ENCODE measurements at places on chromosomes 5 and 9.
A peak's percentile ranks its signal among the peaks of the same experiment; 100 is the strongest.

DNA sequence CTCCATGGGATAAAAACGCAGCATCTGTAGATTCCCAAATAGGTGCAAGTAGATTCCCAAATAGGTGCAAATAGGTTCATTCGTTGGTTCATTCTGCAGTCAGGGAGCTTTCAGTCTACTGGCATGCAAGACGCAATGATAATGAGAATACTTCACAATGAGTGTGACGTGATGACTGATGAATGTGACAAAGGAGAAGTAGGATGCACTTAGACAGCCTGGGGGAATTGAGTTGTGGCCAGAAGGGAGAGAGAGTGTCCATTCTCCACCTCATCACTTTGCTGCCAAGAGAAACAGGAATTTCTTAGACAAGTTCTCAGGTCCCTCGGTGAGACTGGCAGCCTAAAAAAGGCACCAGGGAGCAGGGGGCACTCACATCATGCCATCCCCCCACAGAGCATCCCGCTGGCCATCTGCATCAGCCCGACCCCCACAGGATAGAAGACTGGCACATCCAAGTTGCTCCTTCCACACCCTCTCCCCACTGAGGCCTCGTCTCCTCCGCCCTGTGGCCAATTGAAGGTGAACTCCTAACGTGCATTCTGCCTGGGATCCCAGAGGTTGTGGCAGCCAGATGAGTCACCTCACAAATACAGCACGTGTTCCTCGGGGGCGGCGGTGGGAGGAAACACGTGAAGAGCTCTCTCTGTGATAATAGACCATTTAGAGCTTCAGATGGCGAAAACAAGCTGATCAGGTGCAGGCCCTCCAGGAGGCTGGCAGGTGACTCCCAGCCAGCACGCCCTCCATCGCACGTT is 19.9 kb upstream of the KCNIP1 start:
- DNase-seq = peak; percentile 42

DNA sequence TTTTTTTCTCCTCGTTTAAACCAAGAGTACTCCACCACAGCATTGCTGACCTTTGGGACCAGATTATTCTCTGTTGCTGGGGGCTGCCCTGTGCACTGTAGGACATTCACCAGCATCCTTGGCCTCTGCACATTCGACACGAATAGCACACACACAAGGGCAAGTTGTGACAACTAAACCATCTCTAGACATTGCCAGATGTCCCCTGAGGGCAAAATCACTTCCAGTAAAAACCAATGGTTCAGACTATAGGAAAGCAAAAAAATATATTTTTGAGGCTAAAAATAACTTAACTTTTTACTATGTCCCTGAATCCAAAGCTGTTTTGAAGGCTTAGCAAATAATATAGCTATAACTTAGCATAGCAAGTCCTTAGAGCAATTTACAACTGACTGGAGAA is 65.9 kb downstream of the SEMA5A start:
- no peak for DNase-seq

DNA sequence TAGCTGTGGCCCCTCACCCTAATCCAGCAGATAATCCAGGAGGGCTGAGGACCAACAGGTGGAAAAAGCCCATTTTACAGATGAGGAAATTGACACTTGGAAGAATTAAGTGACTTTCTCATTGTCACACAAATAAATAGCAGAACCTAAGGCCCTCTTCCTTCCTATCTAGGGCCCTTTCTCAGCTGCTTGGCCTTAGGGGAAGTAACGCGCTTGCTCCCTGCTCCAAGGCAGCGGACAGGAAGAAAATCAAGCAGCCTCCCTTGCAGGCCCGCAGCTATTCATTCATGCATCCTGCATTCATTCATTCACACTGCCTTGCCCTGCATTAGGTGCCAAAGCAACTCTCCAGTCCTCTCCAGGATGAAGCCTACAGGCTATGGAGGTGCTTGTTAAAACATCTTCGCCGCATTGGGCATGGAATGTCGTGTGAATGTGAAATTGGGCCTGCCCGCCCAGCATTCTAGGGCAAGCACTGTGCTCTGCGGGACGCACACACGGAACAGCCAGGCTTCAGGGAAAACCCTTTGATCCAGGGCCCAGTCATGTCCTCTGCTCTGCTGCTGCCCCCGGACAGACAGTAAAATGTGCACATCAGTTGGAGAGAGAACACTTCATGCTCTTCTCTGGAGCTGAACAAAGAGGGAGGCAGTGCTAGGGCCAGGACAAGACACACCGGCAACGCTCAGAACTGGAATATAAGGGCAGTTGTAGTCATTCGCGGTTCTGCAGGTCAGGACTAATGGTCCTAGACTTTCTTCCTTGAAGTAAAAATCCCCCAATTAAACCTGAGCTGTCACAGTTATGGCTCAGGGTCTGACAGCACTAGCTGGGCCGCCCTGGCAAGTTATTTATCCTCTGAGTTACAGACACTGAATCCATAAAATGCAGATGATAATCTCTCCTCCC is 166.0 kb downstream of the COL23A1 start:
- DNase-seq = no peak

DNA sequence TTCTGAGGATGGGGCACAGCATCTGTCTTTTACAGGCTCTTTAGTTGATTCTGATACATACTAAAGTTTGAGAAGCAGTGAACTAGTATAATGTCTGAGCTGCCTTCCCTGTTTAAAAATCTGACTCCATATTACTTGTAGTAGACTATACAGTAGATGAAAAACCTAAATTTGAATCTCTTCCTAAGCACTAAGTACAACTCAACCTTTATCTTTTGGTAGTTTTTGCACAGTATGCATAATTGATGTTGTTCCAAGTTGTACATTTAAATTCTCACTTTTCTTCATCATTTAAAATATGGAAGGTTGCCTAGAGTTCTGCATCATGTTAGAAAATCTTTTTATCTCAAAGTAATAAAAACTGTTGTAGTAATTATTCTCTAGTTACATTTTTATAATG is 98.6 kb upstream of the CKMT2 start:
- DNase-seq = no peak

- DNase-seq = peak; percentile 90
Observed at GRCh38 chr9:31347082-31347617, 1037.3 kb upstream of the ACO1 start.

- peak; percentile 84 for DNase-seq
Observed at GRCh38 chr5:132221781-132222648, 5.6 kb downstream of the P4HA2 start.

GRCh38 chr5:163532171-163533084 is 27.0 kb downstream of the MAT2B start:
- DNase-seq = no peak

DNA sequence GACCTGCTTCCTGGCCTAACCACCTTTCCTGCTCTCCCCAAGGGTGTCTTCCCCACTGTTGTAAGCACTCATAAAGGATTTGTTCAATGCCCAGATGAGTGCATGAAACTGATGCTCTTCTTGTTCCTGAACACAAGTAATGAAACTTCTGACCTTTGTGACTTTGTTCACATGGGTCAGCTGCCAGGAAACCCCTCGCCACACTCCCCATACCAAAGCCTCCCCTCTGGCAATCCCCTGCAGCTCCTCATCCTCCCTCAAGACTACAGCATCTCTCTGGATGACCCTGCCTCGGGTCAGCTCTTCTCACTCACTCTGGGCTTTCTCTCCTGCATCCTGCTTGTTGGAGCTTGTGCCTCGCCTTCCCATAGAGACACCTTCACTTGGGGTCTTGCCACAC is 72.2 kb upstream of the SPTLC1 start:
- DNase-seq = no peak

DNA sequence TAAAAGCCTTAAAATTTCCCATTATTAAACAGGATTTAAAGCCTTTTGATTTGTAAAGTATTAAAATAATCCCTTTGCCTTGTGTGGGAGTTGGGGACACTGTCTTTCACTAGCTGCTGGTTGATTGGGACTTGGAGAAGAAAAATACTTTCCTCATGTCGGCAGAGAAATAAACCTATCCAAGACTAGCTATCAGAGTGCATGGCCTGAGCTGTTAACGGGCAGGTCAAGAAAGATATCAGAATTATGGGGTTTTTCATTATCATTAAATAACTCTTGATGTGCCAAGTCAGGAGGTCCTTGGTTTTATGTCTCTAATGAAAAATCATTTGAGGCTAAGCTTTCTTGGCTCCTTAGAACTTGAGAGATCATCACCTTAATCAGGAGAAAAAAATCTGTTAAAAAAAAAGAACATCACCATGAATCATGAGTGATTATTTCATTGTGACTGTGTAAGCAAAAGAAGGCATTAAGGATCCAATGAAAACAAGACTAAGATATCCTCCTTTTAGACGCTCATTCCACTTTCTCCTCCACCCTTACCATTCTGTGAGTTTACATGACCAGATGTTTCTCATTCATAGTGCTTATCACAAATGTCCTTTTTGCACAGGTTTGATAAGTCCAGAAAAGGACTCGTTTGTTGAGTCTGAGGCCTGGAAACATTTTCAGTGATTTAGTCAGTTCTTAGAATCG is 140.4 kb upstream of the EGFLAM start:
- no peak for DNase-seq

- no peak for DNase-seq
Observed at GRCh38 chr5:167271081-167271480, 1020.4 kb upstream of the WWC1 start.

DNA sequence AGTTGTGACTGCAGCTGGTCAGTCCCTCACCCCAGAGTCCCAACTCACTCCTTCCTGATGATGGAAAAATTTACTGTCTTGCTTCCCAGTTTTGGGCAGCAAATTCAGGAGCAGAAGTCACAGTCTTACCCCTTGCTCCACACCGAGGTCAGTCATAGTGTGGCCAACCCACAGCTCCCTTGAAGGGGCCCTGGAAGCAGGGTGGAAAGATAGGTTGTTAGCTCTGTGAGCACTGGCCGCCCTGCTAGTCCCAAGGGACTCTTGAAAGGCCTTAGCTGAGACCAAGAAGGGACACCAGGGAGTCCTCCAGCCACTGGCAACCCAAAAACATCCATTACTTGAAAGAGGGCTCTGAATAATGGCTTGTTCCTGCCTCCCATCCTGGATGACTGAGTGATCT is 40.0 kb downstream of the GSN start:
- DNase-seq = no peak

DNA sequence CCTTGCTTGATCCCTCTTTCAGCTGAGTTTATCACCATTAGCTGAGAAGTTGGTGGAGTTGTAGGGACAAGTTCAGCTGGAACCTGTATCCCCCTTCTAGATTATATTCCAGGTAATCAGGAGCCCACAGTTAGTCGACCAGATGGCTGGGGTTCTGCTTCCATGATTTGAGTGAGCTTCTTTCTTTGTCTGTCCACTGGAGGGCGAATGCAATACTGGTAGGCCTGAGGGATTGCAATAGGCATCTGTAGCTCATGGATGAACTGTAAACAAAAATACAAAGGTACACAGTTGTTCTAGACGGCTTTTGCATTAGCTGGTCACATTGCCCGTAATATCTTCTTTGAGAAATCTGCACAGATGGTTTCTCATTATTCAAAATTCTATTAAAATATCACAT is 88.9 kb downstream of the PCSK5 start:
- peak; percentile 59 for DNase-seq

DNA sequence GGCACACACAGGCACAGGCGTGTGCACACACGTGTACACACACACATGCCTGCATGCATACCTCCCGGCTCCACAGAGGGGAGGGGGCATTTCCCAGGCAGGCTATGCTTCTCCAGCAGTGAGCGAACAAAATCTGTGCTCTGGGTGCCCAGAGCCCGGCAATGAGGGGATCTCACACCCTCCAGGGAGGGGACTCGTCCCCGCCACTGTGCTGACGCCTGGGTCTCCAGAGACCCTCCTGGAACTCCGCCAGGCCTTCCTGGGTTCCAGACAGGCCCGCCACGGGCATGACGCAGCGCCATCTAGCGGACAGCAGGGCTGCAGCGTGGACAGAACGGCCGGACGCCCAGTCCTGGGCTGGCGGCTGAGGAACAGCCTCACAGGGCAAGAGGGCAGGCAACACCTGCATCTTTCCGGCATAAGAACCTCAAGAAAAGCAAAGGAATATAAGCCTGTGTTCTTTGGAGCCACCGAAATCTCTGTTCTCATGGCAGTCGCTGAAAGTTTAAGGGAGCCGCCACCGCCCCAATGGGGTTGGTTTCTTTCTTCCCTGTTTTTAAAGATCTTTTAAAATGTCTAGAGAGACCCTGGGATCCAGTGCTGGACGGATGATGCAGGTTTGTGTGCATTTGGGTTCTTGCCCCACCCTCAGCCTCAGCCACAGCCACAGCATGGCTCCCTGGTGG is 135.6 kb upstream of the PPP1R26 start:
- DNase-seq = peak; percentile 47

DNA sequence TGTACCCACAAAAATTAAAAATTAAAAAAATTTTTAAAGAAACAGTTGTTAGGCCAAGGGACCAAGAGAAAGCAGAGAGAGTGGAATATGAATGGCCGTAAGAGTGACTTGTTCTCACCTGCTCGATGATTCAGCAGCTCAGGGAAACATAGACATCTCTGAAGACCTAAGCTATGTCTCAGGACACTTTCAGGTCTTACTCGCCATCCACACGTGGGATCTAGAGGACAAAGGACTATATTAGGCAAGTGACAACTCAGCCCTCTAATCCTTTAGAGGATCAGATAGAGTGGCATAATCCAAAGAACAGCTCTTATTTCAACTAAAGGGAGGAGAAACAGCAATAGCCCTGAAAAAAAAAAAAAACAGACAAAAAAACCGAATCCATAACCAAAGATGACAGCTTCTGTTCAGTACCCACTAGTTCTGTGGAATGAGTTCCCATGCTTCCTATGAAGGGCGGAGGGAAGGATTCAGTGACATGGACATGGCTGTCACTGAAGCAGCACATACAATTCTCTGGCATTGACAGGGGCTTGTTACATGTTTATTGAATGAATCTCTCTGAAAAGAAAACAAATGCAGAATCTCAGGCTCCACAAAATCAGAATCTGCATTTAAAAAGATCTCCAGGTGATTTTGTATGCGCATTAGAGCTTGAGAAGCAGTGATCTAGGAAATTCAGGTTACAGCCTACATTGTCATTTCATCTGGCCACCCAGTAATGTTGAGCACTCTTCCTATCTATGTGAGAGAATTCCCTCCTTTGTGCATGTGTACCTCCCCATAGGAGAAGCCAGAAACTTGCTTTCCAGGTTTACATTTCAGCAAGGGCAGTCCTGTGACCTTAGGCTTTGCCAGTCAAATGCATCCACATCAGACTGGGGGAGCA is 96.0 kb downstream of the KIAA1958 start:
- no peak for DNase-seq

- DNase-seq = no peak
Observed at GRCh38 chr9:91028166-91028827, 226.7 kb downstream of the SYK start.

DNA sequence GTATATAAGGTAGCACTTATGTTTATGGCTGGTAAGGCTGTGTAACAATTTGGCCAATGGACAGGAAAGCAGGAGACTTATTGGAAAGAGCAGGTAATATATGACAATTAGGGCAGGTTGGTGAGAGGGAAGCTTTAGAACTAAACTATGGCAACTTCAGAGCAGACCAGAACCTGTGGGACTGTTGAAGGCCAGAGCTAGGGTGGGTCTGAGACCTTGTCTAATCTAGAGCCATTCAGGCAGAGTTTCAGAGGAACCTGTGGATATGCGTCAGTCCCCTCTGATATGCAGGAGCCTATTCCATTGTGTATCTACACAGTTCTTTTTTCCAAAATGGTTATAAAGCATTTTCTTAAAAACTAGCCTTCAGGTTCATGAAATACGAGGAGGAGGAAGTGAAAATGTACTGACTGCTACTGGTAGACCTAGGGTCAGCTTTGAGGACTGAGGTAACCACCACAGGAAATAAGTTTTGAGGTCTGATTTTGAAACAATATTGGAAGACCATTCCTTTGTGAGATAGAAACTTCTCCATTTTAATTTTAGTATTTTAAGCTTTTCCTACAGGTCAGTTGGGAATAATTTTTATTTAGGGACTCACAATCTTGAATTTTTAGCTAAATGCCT is 37.6 kb downstream of the ELL2 start:
- DNase-seq = peak; percentile 69

Measured in choroid plexus epithelial cell (primary cell).